ENCODE measurements at places on chromosomes 1 and 21. TPM values are rescaled to one million over a fixed set of nuclear protein-coding genes. Genes with fewer than 3 reads are reported as not detected.

DNA sequence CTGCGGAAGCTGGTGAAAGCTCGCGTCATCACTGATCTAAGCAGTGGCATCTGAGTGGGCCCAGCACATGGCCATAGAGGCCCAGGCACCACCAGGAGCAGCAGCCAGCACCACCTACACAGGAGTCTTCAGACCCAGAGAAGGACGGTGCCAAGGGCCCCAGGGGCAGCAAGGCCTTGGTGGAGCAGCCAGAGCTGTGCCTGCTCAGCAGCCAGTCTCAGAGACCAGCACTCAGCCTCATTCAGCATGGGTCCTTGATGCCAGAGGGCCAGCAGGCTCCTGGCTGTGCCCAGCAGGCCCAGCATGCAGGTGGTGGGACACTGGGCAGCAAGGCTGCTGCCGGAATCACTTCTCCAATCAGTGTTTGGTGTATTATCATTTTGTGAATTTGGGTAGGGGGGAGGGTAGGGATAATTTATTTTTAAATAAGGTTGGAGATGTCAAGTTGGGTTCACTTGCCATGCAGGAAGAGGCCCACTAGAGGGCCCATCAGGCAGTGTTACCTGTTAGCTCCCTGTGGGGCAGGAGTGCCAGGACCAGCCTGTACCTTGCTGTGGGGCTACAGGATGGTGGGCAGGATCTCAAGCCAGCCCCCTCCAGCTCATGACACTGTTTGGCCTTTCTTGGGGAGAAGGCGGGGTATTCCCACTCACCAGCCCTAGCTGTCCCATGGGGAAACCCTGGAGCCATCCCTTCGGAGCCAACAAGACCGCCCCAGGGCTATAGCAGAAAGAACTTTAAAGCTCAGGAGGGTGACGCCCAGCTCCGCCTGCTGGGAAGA, 3.2 kb upstream of the ARTN start:
- no peaks in the 10 kb centered on the region for H3K27me3 ChIP-seq
- H3K4me1 ChIP-seq: peaks cover 11% of the 10 kb centered on the region
- H3K27ac ChIP-seq: no peak overlapping the region
- no peaks in the 10 kb centered on the region for H3K36me3 ChIP-seq
- no peak for DNase-seq

DNA sequence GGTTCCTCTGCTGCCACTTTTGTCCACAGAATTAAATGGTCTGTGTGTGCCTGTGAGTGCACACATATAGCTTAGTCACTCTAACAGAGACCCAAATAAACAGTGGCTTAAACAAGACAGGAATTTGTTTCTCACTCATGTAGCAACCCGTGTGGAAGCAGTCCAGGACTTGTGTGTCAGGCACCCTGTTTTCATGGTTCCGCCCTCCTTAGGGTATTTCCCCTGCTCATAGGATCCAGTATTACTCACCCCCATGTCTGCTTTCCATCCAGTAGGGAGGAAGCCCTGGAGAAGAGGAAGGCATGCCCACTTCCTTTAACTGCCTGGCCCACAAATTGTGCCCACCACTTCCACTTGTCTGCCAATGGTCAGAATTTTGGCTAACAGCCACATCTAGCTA, 41.3 kb upstream of the TACSTD2 start:
- H3K4me1 ChIP-seq: no peaks in the 10 kb centered on the region
- H3K4me3 ChIP-seq: no peak overlapping the region
- no peak for DNase-seq

GRCh38 chr1:201279313-201279712, 4.0 kb upstream of the PKP1 start:
- H3K4me1 ChIP-seq: no peaks in the 10 kb centered on the region
- H3K4me3 ChIP-seq: no peak overlapping the region
- H3K27ac ChIP-seq: no peak overlapping the region

- H3K27me3 ChIP-seq: no peaks in the 10 kb centered on the region
- H3K4me1 ChIP-seq: no peaks in the 10 kb centered on the region
- DNase-seq: no peak
Observed at GRCh38 chr1:203813581-203814341, 18.3 kb downstream of the ZBED6 start.

DNA sequence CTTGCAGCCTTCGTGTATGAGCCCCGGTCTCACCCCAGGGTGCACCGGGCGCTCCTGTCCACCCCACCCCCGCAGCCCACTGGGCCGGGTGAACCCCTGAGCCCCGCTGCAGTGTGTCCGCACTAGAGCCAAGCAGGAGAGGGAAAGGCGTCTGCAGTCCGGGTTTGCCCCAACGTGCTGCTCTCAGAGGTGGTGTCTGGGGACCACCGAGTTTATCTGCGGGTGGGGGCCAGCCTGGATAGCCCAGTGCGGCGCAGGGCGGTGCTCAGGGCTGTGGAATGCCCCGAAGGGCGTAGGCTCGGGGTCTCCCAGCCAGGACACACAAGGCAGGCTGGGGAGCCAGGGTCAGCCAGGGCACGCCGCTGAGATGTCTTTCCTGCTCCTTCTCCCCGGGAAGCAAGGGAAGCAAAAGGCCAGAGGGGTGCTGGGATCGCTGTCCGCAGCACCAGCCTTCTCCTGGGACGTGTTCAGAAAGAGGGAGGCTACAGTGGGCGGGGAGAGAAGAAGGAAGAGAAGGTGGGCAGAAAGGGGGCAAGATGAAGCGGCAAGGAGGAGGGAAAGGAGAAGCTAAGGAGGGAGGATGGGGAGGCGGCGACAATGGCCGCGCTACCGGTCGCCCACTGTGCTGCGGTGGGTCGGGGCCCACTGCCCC, 56.6 kb downstream of the MAB21L3 start:
- DNase-seq: no peak
- H3K4me1 ChIP-seq: no peaks in the 10 kb centered on the region
- H3K36me3 ChIP-seq: no peaks in the 10 kb centered on the region
- H3K4me3 ChIP-seq: peak overlapping the region; percentile 66
- no peak overlapping the region for H3K27ac ChIP-seq

DNA sequence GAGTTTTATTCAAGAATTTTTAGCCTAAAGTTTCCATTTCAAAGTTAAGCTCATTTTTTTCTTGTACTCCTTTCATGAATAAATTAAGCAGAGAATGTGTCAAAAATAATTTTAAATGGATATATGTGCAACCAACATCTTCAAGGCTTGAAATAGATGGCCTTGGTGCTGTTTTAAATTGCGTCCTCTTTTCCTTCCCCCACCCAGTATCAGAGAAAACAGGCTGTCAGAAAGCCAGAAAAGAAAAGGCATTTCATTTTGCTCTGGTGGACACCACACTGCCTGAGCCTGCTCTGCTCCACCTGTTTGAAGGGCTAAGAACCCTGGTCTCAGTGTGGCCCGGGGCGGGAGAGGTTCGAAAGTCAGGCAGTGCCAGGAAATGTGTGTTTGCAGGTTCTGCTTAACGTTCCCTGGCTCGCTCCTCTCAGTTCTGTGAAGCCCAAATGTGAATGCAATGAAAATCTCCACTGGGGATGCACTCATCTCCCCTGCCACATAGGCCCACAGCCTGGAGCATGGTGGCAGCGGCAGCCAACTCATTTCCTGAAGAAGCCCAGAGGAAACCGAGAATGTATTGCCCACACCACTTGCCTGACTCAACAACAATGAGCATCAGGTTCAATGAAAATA, 134.4 kb downstream of the SDCCAG8 start:
- no peak for DNase-seq
- no peak overlapping the region for H3K27ac ChIP-seq
- no peaks in the 10 kb centered on the region for H3K4me1 ChIP-seq
- H3K36me3 ChIP-seq: no peaks in the 10 kb centered on the region
- H3K27me3 ChIP-seq: no peaks in the 10 kb centered on the region
- H3K4me3 ChIP-seq: no peak overlapping the region

DNA sequence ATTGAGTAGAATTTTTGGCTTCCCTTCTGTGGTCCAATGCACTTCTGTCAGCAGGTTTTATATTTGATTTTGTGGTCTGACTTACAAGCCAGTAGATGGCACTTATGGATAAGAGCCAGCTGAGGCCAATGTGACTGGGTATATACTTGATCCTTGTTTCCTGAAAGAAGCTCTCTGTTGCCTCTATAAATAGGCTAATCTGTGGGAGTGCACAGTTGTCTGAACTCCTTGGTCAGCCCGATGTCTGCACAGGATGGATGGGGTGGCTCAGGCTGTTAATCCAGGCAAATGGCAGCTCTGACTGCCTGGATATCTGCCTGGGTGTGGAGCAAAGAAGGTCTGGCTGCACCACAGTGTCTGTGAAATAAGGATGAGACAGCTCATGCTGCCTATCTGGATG, 1183.7 kb upstream of the PRMT6 start:
- no peak for DNase-seq
- no peak overlapping the region for H3K27ac ChIP-seq
- no peak overlapping the region for H3K4me3 ChIP-seq

DNA sequence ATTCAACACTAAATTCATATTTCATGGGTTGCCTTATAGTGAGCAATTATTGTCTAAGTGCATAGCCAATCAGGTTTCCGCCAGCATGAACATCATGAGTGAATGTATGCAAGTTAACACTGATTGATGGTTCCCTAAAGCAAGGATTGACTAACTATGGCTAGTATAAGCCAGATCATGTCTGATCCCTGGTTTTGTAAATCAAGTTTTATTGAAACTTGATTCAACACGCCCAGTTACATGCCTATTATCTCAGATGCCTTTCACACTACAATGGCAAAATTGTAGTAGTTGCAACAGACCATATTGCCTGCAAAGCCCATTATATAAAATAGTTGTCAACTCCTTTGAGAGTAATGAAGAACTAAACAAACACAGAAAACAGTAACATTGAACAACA, 1127.4 kb downstream of the NCAM2 start:
- no peak overlapping the region for H3K4me3 ChIP-seq
- no peak for DNase-seq
- H3K27ac ChIP-seq: no peak overlapping the region
- H3K4me1 ChIP-seq: no peaks in the 10 kb centered on the region
- no peaks in the 10 kb centered on the region for H3K36me3 ChIP-seq

Gene PDPN
- total RNA-seq: not detected

Gene HSD11B1
- not detected for total RNA-seq
